A172 (cell line): ENCODE measurements at places on chromosomes 12 and 14. TPM values are rescaled to one million over a fixed set of nuclear protein-coding genes. Genes with fewer than 3 reads are reported as not detected.
A peak's percentile ranks its signal among the peaks of the same experiment; 100 is the strongest.

DNA sequence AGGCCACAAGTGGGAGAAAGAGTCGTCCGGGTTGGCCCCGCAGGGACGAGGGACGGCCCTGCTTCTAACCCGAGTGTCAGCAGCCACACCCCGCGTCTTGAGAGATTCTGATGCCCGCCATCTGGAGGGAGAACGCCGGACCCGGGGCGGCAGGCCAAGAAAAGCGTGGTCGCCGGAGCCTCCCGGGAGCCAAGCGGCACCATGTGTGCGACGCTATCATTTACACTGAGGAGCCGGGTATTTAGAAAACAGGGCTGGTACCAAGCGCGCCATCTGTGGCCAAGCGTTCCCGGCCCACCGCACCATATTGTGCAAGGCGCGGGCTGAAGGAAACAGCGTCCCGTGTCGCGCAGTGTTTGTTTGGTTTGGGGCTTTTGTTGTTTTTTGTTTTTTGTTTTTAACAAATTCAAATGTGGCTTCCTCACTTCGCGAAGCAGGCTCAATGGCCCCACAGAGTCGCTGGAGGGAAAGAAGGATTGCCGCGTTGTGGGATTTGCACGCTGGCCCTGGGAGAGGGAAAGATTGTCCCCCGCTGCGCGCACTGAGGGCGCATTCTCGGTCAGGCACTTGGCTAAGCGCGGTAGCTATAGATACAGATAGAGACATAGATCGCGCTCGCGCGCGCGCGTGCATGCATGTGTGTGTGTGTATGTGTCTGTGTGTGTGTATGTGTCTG lies 153.8 kb downstream of the BCL11B start:
- DNase-seq: no peak

Gene CYP27B1
- 0.90 and 2.1 TPM in 2 replicates for total RNA-seq

- DNase-seq: no peak
Observed at GRCh38 chr12:103028881-103029639, 71.6 kb downstream of the ASCL1 start.

DNA sequence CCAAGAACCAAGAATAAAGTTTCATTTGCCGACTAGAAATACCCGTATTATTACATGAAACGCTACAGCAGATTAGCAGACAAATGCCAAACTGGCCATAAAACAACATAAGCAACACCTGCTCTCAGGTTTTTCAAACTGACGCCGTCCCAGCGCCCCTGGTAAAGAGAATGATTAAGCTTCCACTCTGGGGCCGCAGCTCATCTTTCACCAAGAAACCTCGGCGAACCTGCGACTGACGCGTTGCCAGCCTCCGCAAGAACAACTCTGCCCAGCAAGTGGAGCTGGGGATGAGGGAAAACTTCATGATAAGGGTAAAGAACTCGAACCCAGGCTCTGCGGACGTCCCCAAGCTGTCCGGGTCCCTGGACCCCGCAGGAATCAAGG lies 530 bp downstream of the ARL1 start:
- no peak for DNase-seq

Gene SLC38A4
- total RNA-seq: 1.5 and 1.7 TPM in 2 replicates

DNA sequence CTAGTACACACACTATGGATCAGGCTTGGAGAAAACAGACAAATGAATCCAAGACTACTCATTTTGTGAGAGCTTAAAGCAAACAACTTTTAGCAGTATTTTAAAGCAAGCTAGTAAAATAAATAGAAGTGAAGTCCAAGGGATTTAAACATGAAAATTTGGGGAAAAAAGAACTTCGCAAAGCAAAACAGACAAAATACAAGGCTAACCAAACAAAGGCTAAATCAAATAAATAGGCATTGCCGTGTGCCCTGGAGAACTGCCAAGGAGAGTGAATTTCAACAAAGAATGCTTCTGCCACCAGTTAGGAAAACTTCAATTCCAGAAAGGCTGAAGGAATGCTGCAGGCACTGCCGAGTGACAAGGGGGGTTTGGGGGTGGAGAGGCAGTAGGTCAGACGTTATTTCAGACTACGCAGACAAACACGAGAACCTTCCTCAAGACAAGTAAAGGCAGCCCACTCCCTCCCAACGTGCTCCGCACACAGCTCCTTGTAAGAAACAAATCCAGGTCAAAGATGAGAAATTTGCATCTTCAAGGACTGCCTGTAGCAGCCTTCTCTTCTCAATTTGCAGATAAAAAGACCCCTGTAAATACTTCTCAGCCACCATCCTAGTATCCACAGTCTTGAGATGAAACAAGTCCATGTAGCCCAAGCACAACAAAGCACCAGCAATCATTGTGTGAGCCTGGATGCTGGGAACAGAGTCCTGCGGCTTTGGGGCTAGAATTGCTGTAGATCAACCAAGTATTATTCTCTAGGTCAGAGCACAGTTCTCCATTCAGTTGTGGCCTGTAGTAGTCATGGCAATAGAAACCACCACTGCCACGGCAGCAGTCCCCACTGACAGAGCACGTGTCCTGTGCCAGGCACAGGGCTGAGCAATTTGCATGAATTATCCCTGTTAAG lies 43.3 kb downstream of the EFCAB11 start:
- DNase-seq: no peak

DNA sequence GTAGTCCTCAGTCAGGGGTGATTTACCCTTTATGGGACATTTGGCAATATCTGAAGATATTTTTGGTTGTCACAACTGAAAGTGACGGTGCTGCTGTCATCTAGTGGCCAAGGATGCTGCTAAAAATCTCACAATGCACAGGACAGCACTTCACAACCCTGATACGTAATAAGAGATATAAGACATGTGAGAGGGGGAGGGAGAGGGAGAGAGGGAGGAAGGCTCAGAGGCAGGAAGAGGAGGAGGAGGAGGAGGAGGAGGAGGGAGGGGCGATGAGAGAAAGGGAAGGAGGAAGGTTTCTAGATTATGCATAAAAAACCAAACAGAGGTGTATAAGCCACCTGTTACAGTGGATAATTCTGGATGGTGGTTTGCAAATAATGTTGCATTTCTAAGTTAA lies 14.3 kb downstream of the MYL2 start:
- peak; percentile 60 for DNase-seq

Gene MEG3
- not detected in 2 replicates for total RNA-seq

GRCh38 chr12:40016980-40017379 lies 88.9 kb downstream of the SLC2A13 start:
- no peak for DNase-seq

DNA sequence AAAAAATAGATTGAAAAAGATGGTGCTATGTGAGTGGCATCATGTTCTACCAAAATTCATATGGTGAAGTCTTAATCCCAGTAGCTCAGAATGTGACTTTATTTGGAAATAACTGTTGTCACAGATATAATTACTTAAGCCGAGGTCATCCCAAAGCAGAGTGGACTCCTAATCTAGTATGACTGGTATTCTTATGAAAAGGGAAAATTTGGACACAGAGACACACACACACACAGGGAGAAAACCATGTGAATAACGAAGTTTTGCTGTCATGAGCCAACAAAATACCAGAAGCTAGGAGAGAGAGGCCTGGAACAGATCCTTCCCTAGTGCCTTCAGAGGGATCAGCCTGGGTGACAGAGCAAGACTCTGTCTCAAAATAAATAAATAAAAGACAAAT lies 62.6 kb downstream of the FAR2 start:
- DNase-seq: no peak
